ENCODE measurements at places on chromosomes 5 and 9. TPM values are rescaled to one million over a fixed set of nuclear protein-coding genes. Genes with fewer than 3 reads are reported as not detected.

- peak; percentile 66 for DNase-seq
These were observed at the start of gene ITGA2 for GRCh38 chr5:52989025-52989780. TSS of gene ITGA2 (plus strand) at chr5:52989352. CDS start at chr5:52989469, 117 bp downstream.

DNA sequence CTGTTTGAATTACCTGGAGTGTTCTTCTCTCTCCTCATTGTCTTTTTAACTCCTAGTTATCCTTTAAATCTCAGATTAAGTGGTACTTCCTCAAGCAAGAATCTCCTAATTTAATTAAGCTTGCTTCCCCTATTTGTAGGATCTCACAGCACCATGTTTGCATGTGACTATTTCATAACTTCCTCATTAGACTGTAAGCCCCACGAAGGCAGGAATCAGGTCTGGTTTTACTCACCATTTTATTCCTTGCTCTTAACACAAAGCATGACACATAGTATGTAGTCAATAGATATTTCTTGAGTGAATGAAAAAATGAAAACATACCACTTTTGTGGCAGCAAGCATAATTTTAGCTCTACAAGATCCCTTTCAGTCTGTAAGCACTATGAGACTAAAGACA lies 1.3 kb upstream of the ERMP1 start:
- no peak for DNase-seq

DNA sequence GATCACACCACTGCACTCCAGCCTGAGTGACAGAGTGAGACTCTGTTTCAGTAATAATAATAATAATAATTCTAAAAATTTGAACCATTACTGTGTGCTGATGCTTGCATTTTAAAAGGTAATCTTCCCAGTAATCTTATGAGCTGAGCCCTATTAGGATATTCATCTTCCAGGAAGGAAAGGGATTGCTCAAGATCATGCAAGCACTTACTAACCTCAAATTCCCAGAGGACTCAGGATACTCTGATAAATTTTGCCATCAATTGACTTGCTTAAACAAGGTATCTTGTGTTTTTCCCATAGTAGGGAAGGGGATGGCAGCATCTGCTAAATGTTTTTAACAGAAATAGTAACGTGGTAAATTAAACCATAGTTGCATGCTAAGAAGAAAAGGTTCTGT lies 176.4 kb upstream of the MRPS30 start:
- no peak for DNase-seq

GRCh38 chr9:83413367-83413766 lies 124.8 kb downstream of the FRMD3 start:
- no peak for DNase-seq

DNA sequence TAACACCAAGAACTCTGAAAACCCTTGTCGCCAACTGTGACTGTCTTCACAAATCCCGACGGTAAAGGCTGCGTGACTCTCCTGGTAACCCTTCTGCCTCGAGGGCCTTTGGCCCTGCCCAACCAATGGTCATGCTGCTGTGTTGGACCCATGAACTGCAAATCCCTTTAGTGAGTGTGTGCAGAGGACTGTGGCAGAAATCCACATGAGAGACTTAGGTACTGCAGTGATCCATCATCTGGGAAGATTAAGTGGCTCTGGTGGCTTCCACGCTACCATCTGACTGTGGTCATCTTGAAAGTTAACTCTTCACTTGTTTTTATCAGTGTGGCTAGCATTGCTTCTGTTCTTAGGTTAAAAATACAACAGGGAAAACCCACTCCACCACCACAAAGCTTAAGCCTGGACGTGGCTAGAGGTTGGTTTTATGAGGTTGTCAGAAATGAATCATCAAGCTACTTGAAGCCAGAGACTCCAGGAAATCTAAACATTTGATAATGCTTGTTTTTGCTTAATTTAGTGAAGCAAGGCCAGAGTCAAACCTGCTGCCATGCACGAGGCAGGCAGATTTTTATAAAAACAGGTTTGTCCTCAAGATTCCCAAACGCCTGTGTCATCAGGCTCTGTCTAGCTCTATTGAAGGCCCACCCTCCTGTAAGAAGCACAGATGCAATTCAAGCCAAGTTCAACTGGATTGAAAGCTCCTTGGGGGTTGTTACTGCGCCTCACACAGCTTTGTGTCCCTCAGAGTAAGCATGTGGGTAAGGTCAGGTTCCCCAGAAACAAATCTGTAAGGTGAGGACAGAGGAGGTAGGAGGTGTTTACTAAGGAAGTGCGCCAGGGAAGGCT lies 52.7 kb upstream of the ERCC6L2 start:
- no peak for DNase-seq

DNA sequence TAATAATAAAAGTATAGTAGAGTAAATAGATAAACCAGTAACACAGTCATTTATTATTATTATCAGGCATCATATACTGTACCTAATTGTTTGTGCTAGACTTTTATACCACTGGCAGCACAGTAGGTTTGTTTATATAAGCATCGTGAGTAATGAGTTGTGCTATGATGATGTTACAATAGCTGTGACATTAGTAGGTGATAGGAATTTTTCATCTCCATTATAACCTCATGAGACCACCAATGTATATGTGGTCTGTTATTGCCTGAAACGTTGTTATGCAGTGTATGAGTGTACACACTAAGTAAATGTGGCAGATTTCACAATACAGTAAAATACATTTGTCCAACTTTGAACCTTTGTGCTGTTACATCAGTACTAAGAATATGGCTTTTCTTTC lies 72.7 kb upstream of the SPATA31D4 start:
- DNase-seq = no peak

DNA sequence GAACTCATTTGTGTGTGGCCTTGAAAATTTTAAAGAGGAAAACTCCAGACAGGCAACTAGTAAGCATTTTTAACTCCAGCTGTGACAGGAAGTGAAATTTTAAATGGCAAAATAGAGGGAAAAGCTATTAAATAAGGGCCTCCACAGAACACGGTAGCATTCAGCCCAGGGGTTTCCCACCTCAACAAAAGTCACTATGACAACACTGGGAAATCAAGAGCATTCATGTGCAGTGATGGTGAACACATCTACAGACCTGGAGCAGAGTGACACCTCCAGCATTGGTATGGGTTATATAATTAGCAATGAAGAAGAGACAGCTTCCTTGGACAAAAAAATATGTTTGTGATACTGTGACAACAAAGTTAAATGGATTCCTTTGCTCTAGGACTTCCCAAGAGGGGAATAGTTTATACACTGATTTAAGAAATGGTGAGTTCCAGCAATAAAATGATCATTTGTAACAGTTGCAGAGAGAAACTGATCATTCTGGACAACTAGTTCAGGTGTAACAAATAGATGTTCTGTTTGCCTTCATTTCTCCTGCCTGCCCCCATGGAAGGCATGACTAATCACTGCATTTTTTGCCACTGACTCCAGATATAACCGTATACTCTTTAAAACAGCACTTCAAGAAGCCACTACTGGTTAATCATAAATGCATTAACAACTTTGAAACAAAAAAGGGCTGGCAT lies 93.3 kb upstream of the SLC44A1 start:
- no peak for DNase-seq

GRCh38 chr9:99239341-99240060 lies 17.4 kb downstream of the SEC61B start:
- DNase-seq = no peak

DNA sequence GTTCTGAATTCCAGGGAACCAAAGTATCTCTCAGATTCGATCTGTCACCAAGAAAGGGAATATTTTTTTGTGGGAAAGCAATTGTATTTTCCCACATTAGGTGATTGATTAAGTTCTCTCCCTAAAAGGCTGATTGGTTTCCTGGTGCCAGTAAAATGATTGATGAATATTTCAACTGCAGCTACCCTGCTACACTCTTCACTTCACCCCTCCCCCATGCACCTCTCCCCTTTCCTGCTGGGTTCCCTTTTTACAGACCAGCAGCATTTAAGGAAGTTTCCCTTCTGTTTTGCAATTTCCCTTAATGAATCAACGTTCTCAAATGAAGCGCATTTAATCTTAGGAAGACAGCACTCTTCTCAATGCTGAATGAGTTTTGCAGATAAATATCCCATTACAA lies 13.1 kb downstream of the NR6A1 start:
- no peak for DNase-seq

GRCh38 chr5:55438998-55439397 lies 95.8 kb downstream of the PLPP1 start:
- DNase-seq = no peak

DNA sequence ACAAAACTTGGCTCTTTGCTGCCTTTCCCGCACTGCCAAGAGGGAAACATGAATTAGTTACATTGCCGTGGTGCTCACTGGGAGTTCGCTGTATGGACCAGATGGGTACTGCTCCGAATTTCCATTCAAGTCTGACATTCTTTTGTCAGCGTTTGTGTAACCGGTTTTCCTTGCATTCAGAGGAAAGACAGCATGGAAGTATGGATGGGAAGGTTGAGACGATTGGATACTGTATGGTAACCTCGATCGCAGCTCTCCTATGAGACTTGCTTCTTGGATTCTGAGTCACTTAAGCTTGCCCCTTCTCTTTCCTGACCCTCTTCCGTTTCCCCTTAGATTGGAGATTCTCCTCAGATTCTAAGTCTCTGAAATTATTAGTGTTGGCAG lies 625 bp upstream of the UBLCP1 start:
- DNase-seq = no peak

DNA sequence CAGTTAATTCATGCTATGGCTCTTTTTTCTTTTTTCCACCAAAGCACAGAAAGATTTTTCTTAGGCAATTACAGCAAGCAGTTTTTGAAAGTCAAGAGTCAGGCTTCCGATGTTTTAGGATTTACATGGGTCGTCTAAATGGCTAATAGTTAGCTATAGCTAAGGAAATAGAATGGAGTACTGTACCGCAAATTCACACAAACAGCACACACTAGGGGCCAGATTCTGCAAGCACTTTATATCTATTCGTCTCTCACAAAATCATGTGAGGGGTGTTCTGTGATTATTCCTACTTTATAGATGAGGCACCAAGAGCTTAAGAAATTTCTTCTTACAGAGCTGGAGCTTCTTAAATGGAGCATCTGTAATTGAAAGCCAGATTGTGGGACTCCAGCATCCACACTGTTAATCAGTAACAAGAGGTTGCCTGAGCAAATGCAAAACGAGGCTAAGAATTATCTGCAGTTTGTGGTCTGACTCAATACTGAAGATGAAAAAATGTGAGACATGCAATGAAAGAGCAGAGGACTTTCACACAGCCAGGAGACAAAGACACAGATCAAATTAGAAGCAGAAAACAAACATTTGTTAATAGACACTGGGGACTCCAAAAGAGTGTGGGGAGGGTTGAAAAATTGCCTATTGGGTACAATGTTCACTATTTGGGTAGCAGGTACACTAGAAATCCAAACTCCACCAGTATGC lies 62.7 kb upstream of the CTXN3 start:
- no peak for DNase-seq

DNA sequence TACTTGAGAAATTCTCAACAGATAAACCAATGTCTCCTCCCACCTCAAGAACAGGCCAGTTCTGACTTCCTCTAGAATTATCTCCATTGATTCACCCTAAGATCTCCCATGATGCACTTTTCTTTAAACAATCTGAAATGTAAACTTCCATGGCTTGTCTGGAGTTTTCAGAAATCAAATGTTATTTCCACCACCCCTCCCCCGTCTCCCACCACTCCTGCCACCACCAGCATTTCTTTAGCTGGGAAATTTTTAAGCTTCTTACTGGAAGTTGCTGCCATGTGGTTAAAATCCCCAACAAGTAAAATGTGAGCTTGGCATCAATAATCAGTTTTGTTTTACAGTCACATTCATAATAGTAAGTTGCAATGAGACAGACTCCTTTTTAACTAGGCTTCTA lies 32.8 kb upstream of the BASP1 start:
- DNase-seq = no peak

GRCh38 chr5:33362915-33363314 lies 77.8 kb upstream of the TARS1 start:
- DNase-seq = peak; percentile 60

DNA sequence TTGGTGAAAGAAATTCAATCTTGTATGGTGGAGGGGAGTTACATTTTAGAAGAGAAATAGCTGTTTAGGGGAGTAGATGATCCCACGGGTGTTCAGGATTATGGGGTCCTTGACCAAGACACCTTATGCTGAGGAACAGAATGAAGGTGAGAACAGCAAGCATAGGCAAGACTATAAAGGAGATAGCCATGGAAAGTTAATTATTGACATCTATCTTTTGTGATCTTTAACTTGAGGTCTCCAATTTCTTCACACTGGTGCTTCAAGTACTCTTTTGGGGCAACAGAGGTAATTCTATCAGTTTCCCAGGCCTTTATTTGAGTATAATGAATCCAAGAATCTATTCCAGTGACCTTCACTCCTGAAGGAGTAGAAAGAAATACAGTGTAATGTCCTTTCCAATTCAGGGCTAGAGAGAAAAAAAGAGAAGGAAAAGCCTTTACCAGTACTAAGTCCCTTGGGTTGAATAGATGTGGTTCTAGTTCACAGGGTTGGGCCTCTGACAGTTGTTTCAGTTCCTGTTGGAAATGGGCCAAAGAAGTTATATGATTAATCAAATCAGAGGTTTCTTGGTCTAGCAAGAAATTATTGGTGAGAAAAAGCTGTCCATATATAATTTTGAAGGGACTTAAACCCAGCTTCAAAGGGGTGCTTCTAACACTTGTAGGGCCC lies 2104.1 kb upstream of the ACO1 start:
- no peak for DNase-seq

GRCh38 chr5:179250561-179251225 lies 94.6 kb downstream of the ADAMTS2 start:
- DNase-seq = peak; percentile 31

- DNase-seq = no peak
These were observed 16.9 kb upstream of the FREM1 start for GRCh38 chr9:14926941-14927624.

DNA sequence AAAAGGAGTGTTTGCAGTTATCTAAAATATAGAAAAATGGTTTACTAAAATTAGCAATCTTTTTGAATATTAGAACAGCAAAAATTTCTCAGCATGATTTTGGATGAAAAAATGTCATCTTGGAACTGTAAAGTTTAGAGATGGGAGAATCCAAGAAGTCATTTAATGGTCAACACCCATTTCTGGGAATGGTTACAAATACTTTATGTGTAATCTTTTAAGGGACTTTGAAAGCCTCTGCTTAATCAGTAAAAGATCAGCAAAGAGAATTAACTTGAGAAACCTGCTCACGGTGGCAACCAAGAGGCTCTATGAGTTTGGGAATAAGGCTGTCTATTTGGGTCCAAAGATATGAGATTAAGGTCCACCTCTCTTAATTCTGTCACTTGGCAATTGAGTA lies 13.0 kb downstream of the C1QTNF3 start:
- DNase-seq = no peak

- no peak for DNase-seq
These were observed 42.8 kb downstream of the SETX start for GRCh38 chr9:132311978-132312377.

- DNase-seq = no peak
These were observed 12.6 kb upstream of the ACSL6 start for GRCh38 chr5:132024117-132024435.

GRCh38 chr5:59795141-59795540 lies 98.4 kb downstream of the PDE4D start:
- DNase-seq = no peak

- no peak for DNase-seq
These were observed 80.3 kb downstream of the CDO1 start for GRCh38 chr5:115736004-115736689.

The COL5A1 gene
- 79.4 TPM for total RNA-seq

The BTNL8 gene
- 0.53 TPM for total RNA-seq

The HMHB1 gene
- not detected for total RNA-seq

The INSYN2B gene
- total RNA-seq = 0.27 TPM

The PCDHGB2 gene
- total RNA-seq = 10.2 TPM

The PCDHGB4 gene
- total RNA-seq = 9.0 TPM

The MEGF10 gene
- total RNA-seq = 8.2 TPM

The RGS7BP gene
- total RNA-seq = 0.67 TPM

The PCDHB2 gene
- 3.8 TPM for total RNA-seq

The SH3PXD2B gene
- 39.5 TPM for total RNA-seq

The FOXD4L4 gene
- not detected for total RNA-seq

The DCANP1 gene
- total RNA-seq = not detected

The SETX gene
- 66.7 TPM for total RNA-seq
